ENCODE measurements at places on chromosomes 12 and 14.

GRCh38 chr12:50799908-50800307 is 36.0 kb downstream of the ATF1 start:
- DNase-seq = no peak

DNA sequence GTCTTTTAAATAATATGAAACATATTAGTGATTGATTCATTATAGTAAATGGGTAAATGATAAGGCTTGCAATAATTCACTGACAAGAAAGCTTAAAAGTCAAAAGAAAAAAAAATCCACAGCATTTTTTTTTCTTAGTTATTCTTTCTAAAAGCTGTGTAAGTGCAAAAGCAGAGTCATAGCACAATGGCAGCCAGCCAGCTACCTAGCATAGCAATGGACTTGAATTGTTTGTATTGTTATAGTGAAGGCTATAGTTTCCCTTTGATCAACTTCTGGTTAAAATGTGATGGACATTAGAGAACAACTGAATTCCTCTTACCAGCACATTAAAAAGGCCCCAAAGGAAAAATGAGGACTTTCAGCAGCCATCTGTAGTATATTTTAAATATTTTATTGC is 232.1 kb downstream of the NAV3 start:
- DNase-seq = no peak

- DNase-seq = peak; percentile 49
Observed at GRCh38 chr12:42097971-42098370, 46.7 kb downstream of the GXYLT1 start.

DNA sequence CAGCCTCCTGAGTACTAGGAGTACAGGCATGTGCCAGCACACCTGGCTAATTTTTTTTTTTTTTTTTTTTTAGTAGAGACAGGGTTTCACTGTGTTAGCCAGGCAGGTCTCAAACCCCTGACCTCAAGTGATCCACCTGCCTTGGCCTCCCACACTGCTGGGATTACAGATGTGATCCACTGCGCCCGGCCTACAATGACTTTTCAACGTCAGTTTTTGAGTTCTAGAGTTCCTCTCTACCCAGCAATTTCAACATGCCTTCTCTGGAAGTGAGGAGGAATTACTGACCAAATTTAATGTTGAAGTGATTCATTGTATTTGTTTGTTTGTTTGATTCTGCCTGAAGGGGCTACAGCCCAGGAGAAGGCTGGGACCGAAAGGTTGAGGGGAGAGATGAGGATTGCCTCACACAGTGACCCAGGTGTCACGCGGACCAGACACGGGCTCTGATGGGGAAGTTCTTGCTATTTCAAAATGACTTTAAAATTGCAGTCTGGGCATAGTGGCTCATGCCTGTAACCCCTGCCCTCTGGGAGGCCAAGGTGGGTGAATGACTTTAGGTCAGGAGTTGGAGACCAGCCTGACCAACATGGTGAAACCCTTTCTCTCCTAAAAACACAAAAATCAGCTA is 8.6 kb upstream of the DENR start:
- DNase-seq = no peak

GRCh38 chr12:95390932-95391331 is 83.0 kb upstream of the METAP2 start:
- no peak for DNase-seq

- no peak for DNase-seq
Observed at GRCh38 chr12:9864913-9865675, 4.1 kb downstream of the CLEC2B start.
